Stimulated activated CD8-positive, alpha-beta memory T cell treated with anti-CD3 and anti-CD28 coated beads, Interleukin-15, amount 100 ng/mL, for 4 hours (primary cell): ENCODE measurements at places on chromosomes 1 and 21.

DNA sequence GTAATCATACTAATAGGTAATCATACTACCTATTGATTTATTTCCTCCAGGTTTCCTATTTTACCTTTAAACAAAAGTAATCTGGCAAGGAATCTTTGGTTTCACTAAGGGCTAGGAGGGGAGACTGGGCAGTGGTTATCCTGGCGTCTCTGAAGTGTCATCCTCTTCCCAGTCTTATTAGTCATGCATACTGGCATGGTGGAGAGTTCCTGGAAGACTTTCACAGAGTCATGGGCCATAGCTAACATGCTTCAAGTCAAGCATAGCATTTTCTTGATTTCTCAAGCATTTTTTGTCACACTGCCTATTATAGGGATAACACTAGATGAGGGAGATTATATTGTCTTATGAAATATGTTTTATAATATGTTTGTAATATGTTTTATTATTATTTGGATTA, 64.0 kb upstream of the ASB17 start:
- no peak for DNase-seq

GRCh38 chr1:157948312-157949073, 45.0 kb upstream of the KIRREL1 start:
- no peak for DNase-seq

GRCh38 chr1:44519035-44519676, 114.1 kb downstream of the RNF220 start:
- no peak for DNase-seq

- no peak for DNase-seq
Observed at GRCh38 chr1:43843684-43844083, 89.9 kb upstream of the ARTN start.

DNA sequence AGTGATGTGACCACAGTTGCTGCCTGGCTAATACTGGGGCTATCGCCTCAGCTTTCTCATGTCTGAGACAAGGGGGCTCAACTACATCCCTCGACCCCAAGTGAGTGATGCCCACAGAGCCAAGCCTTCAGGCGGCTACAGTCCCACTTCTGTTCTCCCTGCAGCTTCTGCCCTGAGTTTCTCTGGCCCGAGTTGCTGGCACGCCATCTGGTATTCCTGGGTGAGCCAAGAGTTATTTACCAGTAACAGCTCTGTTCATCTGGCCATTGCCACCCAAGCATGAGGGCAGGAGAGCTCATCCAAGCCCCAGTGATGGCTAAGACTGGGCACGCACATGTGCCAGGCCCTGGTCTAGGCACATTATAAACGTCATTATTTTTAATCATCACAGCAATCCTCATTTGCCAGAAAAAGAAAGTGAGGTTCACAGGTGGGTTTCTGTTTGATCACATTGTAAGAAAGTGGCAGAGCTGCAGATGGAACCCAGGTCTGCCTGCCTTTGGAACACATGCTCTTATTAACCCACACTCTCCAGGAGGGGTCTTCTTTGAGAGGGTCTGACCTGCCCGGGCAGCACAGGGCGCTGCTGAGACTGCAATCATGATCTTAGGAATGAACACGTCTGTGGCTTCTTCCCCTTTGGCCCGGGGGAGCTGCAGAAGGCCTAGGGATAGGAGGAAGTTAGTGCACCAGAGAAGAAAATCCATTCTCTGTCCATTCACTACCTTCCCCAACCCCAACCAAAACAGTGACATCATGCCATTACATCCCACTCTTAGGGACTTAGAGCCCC, 27.5 kb downstream of the KCND3 start:
- DNase-seq: no peak

DNA sequence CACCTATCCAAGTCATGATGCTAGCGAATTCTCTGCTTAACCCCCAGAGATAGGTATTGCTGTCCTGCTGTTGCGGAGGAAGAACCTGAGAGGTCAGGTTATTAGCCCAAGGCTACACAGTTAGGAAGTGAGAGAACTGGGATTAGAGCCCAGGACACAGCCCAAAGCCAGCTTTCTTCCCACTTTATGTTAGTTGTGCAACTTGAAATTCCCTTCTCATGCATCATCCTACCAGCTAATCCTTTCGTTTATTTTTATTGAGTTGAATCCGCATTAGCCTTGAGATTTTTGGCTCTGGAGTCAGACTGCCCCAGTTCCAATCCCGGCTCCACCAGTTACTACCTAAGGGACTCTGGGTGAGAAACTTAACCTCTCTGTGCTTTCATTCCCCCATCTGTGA, 65.4 kb downstream of the PLEKHA6 start:
- no peak for DNase-seq

GRCh38 chr1:9100471-9101043, 28.3 kb downstream of the GPR157 start:
- DNase-seq: no peak

DNA sequence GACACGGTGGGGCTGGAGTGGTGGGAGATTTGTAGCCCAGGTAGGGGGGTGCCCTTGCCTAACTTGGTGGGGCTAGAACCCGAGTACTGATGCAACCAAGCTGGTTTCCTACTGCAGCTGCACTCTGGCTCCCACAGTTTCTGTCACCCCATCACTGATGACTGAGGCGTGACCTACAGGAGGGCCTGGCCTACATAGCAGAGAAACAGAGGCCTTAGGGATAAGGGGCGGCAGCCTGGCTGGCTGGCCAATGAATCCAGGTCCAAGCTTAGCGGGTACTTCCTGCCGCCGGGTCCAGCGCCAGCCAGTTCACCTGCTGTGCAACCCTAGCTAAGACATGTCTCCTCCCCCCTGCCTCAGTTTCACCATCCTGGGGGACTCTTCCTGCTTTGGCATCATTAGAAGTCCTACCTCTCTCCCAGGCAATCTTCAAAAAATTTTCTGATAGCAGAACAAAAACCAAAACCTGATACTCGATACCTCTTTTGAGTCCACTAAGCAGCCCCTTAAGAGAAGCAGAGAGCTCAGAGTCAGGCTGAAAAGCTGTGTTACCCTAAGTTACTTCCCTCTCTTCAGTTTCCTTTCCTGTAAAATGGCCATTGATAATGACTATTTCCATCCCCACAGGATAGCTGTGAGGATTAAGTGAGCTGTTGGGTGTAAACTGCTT, 27.3 kb upstream of the RNF19B start:
- no peak for DNase-seq

- no peak for DNase-seq
Observed at GRCh38 chr1:243528459-243529121, 272.7 kb downstream of the SDCCAG8 start.

DNA sequence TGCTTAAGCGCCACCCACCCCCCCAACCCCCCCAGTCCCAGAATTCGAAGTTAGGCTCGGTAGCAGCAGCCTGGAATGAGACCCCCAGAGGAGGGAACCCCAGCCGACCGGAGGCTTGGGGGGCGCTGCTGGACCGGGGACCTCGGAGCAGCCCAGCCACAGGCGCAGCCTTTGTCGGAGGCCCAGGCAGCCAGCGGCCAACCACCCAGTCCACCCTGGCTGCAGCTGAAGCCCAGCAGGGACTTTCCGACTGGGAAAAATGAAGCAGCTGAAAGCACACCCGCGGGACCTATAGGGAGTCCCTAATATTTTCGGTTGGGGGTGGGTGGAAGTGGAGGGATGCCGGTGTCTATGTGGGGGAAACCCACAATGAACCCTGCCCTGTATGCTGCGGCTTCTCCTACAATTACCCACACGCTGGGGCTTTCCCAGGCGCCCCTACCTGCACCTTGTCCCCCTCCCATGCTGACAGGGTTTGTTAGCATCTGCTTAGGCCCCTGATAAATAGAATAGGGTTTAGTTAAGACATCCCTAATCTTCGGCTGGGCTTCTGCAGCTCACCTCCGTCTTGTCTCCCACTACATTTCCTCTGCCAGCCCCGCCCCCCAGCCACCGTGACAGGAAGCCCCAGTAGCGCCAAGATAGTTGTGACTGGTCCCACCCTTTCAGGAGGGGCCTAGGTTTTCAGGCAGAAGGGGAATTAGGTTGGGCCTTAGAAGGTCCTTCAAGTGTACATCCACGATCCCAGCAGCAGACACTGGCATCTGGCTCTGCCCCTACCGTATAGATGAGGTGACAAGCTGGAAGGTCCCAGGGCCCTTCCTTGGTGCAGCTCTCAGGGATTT, 838 bp downstream of the CCDC28B start:
- peak; percentile 64 for DNase-seq

DNA sequence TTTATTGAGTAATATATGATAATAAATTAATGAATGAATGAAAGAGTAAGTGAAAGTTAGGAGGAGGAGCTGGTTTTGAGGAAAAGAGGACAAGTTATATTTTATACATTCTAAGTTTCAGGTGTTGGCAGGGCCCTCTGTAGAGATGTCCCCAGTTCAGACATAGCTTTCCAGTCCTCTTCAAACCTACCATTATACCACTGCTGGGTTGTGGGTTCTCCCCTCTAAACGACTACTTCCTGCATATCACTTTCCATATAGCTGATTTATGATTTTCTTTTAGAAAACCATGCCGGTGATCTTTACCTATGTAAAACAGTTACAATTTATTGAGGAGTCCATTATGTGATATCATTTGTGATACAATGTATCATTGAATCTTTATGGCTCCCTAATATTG, 116.9 kb downstream of the RUNX1 start:
- no peak for DNase-seq

- DNase-seq: no peak
Observed at GRCh38 chr1:209249280-209249670, 334.2 kb upstream of the CAMK1G start.

GRCh38 chr21:15289896-15290841, 225.4 kb upstream of the NRIP1 start:
- no peak for DNase-seq

GRCh38 chr1:241639623-241640148, 483 bp downstream of the CHML start:
- DNase-seq: peak; percentile 1

DNA sequence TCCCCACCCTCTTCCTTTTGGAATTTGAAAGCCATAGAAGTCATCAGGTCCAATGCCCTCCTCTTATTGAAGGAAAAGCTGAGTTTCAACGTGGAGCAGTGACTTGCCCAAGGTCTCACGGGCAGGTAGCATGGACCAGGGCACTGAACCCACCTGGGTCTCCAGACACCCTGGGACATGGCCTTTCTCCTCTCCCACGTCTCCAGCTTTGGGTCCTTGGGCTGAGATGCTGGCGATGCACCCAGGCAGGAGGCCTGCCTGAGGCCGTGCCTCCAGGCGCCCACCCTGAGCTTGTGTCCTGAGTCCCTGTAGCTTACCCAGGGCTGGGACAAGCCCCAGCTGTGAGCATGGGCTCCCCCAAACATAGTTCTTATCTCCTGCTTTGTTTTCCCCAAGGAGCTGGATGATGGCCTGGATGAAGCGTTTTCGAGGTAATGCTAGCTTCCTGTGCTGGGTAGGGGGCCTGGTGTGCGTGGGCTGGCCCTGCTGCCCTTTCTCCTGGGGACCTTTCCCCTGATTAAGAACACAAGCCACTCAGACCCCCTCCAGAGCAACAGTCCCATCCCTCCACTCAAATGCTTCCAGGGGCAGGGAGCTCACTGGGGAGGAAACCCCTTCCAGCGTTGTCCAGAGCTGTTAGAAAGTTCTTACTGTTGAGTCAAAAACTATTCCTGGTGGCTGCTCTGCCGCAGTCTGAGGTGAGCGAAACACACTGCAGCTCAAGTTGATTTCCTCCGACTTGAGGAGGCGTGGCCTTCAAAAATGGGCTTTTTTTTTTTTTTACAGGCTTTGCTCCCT, 21.6 kb downstream of the LDLRAP1 start:
- no peak for DNase-seq

DNA sequence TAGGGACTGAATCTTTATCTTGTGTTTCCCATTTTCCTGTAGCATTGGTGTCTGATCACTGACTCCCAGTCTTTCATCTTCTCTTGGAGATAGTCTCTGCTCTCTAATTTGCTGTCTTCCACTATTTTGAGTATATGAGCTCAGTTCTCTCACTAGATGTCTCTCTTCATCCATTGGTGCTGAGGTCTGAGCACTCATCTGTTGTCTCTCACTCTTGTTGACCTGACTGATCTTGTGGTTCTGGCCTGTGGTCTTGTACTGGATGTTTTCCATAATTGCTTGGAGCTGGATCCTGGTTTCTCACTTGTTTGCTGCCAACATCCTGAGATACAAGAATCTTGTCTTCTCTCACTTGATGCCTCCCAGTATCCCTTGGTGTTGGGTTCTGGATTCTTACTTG, 25.1 kb upstream of the S100A11 start:
- no peak for DNase-seq

DNA sequence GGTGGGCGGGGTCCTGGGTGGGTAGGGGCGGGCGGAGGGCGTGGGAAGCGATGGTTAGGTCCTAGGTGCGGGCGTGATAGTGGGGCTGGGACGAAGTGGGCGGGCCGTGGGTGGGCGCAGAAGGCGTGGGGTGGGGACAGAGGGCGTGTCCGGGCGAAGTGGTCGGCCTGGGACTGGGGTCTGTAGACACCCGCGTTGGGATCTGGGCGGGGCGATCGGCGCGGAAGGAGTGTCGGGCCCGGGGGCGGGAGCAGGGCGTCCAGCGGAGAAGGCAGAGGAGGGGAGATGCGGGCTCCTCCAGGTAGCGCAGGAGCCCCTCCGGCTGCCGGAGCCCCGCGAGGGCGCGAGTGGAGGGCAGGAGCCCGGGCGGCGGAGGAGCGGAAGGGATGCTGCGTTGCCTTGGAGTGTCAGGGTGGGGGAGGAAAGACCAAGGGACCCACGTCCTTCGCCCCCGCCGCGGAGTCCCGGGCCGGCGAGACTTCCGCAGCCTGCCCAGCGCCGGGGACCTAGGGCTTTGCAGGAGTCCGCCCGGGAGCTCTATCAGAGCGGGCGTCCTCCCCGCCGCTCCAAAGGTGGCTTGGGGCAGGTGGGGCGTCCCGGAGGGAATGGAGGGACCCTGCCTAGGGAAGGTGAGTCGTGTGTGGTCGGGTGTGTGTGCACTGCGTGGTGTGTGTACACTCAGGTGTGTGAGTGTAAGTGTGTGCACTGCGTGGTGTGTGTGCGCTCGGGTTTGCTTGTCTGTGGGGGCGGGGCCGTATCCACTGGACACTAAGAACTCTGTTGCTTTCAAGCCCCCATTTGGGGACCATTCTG, 27.0 kb upstream of the PRSS38 start:
- DNase-seq: no peak

DNA sequence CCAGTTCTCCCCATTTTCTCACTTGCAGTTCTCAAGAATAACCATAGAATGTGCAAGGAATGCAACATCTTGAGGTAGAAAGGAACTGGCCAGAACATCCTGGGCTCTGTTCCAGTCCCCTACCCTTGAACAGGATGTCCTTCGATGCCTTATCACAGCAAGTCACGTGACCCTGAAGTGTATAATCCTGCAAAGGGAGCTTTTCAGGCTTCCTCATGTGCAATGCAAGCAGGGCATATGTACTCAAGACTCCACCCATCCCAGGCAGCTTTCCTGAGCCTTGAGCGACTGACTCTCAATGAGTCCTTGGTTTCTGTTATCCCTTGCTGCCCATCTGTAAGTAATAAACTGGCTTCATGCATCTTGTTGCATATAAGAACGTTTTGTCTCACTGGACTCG, 311.0 kb downstream of the MRPL39 start:
- no peak for DNase-seq

- DNase-seq: no peak
Observed at GRCh38 chr1:6502000-6502891, 10.8 kb upstream of the PLEKHG5 start.

DNA sequence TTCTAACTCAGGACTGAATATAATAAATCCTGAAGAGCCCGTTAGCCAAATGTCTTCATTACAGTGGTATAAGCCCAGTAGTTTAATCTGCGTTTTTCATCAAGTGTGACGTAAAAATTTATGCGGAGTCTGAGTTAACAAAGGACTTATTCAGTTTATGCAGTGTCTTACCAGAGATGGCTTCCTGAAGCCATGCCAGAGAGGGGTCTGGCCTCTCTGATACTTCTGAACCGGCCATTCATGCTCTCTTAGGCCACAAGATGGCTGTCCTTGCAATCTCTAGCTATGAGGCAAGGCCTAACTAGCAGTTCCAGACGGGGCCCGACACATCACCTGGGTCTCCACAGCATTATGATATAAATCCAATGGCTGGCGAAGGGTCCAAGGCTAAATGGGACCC, 101.4 kb downstream of the TEX35 start:
- DNase-seq: no peak
